AG20443 (cell line): ENCODE measurements at places on chromosomes 4 and X.
A peak's percentile ranks its signal among the peaks of the same experiment; 100 is the strongest.

DNA sequence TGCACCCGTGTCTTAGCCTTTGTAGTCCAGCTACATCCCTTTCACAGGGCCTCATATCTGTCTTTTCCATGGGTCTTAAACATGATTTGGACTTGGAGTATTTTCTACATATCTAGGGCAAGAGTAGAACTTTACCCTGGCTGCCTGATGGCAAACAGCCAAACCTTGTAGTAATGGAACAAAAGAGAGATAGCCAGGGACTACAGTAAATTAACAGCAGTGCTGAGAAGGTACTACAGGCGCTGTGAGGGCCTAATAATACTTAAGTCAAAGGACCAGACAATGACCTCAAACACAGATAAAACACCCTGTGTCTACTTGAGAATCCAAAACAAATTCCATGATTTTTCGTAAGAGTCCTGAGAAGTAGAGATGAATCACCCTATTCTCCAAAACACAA, 111.0 kb upstream of the WDR17 start:
- no peak for DNase-seq

- peak; percentile 47 for DNase-seq
These were observed 3.2 kb upstream of the PCDH19 start for GRCh38 chrX:100413229-100413628.

GRCh38 chr4:25307596-25307995, 5.0 kb upstream of the ZCCHC4 start:
- no peak for DNase-seq

DNA sequence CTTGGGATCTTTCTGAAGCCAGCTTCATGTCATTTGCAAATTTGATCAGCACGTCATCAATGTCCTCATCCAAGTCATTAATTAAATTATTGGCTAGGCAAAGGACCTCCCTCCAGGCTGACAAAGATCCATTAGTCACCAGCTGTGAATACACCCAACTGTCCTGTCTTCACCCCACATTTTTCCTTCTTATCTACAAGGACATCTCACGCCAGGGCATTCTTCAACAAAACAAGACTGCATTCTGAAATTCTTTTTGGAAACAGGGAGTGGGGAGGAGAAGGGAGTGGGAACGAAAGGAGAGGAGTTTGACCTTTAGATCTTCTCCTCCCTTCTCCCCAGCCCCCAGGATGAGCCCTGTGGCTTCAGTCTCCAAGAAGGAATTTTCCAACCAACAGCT, 32.7 kb downstream of the NLGN3 start:
- peak; percentile 40 for DNase-seq

DNA sequence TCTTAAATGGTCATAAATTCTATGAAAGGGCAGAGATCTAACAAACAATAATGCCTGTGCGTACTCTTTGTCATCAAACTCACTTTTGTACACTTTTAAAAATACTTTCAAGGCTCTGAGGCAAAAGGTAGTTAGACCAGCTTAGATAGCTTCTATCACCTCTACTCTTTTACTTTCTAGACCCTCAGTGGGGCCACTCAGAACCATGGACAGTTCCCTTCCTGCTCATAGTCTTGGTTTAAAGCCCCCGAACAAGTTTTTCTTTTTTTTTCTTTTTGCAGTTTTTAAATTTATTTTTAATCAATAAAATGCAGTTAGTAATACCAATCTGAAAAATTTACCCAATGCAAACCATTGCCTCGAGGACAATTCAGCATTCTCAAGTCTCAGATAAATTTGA, 460.5 kb upstream of the CNKSR2 start:
- DNase-seq, result no peak

DNA sequence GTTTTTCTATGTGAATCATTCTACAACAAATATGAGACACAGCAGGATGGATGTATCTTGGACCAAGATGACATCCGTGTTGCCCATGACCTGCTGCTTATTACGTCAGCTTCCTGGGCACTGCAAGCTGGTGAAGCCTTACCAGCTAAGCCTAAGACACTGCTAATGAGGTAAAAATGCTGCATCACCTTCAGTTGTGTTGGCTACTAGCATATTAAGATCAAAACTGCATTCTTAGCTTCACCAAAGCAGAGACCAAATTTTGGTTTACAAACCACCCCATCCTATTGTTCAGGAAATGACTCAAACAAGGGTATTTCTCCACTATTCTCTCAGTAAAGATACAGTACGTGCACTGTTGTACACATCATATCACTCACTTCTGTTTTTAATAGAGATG, 50.3 kb downstream of the MAML3 start:
- peak; percentile 23 for DNase-seq

DNA sequence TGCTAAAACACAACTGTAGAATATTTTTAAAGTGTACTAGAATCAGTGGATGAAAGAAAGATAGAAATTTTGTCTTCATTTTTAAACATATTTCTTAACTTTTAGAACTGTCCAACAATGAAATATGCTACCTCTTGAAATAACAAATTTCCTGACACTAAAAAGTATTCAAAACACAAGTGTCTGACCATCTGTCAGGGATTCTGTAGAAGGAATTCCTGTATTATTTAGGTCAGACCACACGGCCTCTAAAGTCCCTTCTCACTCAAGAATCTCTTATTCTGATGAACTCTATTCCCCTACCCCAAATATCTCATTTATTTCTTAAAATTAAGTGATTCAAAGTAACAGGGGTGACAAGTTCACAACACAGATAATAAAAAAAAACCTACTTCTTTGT, 99.1 kb downstream of the MAML3 start:
- DNase-seq, result no peak

- peak; percentile 42 for DNase-seq
These were observed 214.3 kb downstream of the LDB2 start for GRCh38 chr4:16684097-16684496.

- DNase-seq, result no peak
These were observed 21.2 kb downstream of the SH3D19 start for GRCh38 chr4:151304226-151304625.

GRCh38 chr4:4418676-4419390, 31.9 kb downstream of the NSG1 start:
- DNase-seq, result no peak

GRCh38 chr4:185304944-185305690, 90.6 kb downstream of the LRP2BP start:
- DNase-seq, result no peak

- DNase-seq, result no peak
These were observed 208.8 kb downstream of the TMA16 start for GRCh38 chr4:163703251-163703650.

DNA sequence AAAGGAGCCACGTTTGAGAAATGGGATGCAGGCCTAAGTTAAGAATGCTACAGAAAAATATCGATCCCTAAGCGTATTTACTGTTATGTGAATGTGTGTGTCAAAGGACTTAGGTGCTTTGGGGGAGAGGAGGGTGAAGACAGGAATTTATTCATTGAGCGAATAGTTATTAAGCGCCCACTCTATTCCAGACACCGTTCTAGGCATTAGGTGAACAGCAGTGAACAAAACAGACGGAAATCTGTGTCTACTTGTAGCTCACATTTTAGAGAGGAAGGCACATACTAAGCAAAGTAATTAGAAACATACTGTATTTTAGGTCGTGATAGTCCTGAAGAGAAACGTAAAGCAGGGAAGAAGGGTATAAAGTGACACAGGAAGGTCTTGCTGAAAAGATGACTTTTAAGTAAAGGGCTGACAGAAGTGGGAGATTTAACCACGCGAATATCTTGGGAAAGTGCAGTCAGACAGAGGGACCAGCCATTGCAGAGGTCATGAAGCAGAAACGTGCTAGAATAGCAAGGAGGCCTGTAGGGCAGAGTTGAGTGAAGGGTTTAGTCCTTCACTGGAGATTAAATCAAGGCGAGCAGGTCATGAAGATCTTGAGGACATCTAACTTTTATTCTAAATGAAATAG, 541 bp downstream of the AIMP1 start:
- DNase-seq, result no peak

GRCh38 chr4:150402871-150403272, 179.1 kb upstream of the MAB21L2 start:
- no peak for DNase-seq

GRCh38 chr4:176034499-176034898, 31.1 kb upstream of the WDR17 start:
- peak; percentile 22 for DNase-seq

GRCh38 chr4:168711197-168712140, 214.6 kb downstream of the PALLD start:
- peak; percentile 79 for DNase-seq

DNA sequence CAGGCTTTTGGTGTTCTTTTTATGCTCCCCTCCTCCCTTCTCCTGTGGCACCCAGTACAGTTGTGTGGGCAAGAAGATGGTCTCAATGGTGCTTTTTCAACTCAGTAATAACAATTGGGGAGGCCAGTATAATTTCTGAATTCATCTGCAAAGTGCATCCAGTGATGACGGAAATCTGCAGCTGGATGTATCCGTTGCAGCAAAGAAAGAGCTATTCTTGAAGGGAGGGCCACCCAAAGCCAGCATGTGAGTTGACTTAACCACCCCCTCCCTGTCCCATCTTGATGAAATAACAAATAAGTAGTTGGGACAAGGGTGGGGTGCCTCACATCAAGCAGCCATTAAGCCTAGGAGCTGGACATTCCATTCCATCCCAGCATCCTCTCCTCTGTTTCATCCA, 30.7 kb downstream of the TSC22D3 start:
- no peak for DNase-seq

GRCh38 chr4:6281436-6282313, 12.0 kb downstream of the WFS1 start:
- DNase-seq, result no peak

DNA sequence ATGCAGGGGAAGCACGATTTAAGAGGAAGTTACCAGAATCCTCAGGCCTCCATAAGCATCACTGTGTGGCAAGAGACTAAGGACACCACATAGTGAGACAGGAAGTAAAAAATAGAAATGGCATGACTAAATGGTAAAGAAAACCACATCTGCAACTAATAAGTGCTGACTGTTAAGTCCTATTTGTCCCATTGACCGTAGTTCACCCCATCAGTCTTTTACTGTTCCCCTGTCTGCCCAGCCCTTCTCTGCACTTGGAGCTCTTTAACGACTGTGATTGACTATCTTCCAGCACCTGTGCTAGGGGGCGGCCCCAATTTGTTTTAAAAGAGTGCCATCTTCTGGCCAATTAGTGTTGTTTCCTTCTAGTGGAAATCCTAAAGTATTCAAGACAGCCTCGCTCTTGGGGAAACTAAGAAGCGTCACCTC, 94.2 kb downstream of the MAOA start:
- peak; percentile 36 for DNase-seq

- DNase-seq, result no peak
These were observed 70.5 kb upstream of the IRF2 start for GRCh38 chr4:184544788-184545409.

DNA sequence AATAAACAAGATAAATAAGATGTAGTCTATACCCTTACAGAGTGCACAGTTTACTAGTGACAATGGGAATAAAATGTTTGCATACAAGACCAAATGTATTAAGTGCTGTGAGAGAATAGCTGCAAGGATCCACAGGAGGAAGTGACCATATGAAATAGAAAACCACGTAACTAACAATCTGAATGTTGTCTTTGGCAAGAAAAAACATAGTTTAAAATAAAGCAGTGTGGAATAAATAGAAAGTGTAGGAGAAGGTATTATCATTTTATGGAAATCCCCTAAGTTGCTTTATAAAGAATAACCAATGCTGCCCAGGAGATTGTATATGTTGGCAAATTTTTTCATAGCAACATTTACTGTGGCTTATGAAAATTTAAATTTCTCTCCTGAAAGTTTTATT, 116.1 kb downstream of the PCDH7 start:
- no peak for DNase-seq

GRCh38 chrX:12953420-12953819, 21.5 kb upstream of the TMSB4X start:
- DNase-seq, result no peak

GRCh38 chr4:4395371-4395770, 8.5 kb downstream of the NSG1 start:
- DNase-seq, result no peak

DNA sequence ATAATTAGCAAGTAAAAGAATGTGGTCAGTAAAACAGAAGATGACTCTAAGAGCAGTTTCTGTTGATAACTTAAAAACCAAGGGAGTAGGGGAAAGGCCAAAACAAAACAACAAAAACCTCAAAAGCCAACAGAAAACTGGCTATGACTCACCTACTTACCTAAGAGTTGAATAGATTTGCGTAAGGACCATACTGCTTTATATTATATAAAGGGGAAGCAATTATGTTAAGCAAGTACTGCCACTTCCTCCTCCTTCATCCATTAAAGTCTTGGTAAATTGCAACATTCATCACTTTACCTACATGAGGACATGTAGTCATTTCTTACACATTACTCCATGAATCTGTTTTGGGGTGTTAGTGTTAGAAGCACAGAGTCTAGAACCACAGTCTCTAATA, 85.9 kb upstream of the FAM47A start:
- DNase-seq, result no peak

DNA sequence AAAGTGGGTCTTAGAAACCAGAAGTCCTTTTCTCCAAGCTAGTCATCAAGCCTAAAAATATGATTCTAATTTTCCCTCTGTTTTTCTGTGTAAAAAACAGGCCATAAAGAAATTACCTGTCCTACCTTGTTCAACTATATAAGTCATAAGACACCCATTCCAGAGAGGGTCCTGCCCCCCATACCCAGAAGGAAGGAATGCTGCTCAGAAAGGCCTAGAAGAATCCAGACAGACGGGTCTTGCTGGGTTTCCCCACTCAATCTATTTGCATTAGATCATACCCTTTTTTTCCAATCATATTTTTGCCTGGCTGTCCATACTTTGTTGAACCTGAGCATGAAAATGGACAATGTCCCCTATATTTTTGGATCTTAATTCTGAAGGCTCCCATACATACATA, 16.3 kb upstream of the XAGE2 start:
- DNase-seq, result no peak

GRCh38 chr4:38684271-38684670, 20.3 kb downstream of the KLF3 start:
- DNase-seq, result no peak

DNA sequence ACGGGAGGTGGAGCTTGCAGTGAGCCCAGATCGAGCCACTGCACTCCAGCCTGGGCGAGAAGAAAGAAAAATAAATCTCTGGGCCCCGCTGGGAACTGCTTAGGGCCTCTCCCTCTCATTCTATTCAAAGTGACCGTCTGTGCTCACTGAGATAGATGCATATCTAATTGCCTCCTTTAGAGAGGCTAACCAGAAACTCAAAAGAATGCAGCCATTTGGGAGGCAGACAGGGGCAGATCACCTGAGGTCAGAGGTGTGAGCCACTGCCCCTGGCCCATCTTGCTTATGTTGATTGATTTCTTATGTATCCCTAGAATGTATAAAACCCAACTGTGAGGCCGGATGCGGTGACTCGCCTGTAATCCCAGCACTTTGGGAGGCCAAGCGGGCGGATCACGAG, 6.2 kb upstream of the CSF2RA start:
- no peak for DNase-seq

- DNase-seq, result no peak
These were observed 165.9 kb upstream of the NDST4 start for GRCh38 chr4:115279330-115279729.

DNA sequence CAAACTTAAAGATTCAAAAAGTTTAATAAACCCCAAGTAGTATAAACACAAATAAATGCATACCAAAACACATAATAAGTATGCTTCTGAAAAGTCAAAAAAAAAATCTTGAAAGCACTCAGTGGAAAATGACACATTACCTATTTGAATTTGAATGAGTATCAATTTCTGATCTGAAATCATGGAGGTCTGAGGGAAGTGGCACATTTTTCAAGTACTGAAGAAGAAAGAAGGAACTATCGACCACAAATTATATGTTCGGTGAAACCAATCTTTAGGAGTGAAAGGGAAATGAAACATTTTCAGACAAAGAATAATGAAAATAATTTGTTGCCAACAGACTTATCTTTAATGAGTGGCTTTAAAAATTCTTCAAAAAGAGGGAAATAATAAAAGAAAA, 12.1 kb upstream of the F9 start:
- no peak for DNase-seq
